Activated effector memory CD4-positive, alpha-beta T cell treated with Interleukin-2 at 50 U/mL for 16 hours (primary cell): ENCODE measurements at places on chromosomes 5 and 9.

DNA sequence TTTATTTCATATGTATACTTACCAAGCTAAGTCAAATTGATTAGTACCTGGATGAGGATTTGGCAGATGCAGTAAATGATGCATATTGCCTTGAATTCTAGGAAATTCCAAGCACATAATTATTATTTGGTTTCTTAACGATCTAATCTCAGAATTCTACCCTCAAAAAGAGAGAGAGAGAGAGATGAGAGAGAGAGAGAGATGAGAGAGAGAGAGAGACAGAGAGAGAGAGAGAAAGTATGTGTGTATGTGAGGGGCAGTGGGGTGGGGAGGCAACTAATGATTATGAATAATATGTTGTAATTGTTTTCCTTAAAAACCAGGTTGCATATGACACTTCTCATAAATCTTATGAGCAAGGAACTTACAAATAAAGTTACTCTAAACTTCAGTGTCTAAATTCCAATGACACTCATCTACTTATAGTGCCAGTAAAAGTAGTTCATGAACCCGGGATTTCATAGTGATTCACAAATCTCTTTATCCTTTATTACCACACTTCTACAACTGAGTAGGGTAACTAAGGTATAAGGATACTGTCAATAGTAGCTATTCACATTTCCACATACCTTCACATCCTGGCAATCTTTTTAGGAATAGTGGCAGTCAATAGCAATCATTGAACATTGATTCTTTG is 60.5 kb upstream of the EDIL3 start:
- no peak for DNase-seq

DNA sequence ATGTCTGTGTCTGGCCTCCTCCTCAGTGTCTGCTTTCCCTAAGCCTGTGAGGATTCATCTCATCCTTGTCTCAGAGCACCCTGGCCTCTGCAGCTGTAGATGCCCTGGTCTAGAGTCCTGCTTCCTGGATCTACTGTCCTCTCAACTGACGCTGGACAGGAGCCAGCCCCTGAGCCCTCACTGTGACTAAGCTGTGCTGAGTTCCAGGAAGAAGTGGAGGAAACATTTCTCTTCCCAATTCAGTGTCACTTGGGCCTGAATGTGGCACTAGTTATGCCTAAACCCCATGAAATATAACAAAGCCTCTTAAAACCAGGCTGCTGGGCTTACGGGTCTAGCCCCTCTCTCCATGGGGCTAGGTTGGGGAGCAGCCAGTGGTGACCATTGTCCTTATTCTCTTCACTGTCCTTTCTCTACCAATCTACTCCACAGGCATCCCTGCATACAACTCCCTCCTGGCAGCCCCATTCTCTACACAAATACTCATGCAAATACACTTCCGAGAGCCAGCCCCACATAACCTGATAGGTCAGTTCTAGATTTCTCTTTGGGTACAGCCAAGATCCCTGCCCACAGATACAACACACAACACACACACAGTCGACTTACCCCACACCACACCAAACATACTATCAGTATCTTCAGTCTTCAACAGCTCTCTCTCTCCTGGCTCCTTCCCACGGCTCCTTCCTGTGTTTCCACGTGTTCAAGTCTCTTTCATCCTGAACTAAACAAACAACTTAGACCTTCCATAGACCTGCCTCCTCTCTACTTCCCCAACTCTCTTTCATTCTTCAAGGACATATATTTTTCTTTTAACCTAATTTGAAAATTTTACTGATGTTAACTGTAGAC is 220.8 kb downstream of the SNX18 start:
- no peak for DNase-seq

GRCh38 chr5:176667637-176668036 is 20.4 kb downstream of the TSPAN17 start:
- DNase-seq = no peak

DNA sequence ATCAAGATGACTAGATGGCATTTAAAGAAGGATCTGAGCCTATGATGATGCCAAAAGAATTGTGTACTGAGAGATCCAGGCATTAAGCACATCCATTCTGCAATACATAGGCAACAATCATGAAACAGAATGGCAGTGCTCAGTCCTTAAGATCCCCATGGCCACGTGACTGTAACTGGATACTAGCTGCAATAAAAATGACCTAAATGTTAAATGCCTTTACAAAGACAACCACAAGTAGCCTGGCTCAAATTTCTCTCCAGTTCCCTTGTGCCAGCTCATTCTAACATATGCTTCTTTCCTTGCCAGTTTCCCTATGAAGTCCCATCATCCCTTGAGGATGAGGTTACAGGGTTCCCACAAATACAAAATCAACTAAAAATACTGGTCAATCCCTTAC is 148.3 kb upstream of the GHR start:
- DNase-seq = no peak

GRCh38 chr9:114002986-114003350 is 75.1 kb downstream of the AMBP start:
- no peak for DNase-seq

DNA sequence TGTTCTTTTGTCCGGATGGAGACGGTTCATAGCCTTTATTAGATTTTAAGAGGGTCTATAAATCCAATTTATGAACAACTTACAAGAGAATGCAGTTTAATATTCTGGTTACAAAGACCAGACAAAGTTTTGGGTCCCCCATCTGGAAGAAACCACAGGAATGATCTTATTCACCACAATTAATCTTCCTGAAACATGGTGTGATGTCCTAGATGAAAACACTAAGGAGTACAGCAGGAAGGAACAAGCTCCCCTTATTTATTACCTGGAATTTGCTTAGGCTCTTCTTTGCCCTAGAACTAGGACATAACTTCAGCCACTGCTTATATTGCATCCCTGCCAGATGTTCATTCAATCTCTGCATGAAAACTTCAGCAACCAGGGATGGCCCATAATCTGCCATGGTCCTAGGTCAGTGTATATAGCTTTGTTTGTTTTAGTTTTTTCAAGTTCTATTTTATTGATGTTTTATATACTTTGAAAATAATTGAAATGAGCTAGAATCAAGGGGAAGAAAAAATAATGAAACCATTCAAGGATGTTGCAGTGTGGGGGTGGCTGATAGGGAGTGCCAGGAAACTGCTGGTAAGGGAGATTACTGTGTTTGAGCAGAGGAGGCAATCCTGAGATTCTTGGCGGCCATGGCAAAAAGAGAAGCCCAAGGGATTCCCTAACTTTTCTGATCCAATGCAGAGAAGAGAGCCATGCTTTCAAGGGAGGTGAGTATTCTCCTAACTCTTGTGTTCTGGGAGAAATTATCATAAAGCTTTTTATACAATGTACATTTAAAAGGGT is 16.8 kb downstream of the TXNDC8 start:
- no peak for DNase-seq

GRCh38 chr9:98635374-98635773 is 73.4 kb downstream of the GABBR2 start:
- DNase-seq = no peak

DNA sequence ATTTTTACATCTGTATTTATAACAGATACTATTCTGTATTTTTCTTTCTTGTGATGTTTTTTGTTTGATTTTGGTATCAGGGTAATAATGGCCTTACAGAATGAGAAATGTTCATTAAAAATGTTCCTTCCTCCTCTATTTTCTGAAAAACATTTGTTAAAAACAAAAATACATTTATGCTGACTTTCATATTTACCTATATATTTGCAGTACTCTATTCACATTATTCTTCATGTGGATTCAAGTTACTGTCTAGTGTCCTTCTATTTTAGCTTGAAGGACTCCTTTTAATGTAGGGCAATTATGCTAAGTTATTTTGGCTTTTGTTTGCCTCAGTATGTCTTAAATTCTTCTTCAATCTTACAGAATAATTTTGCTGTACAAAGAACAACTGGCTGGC is 5.1 kb downstream of the CCDC112 start:
- DNase-seq = no peak

GRCh38 chr5:74085782-74086181 is 459.8 kb downstream of the ARHGEF28 start:
- DNase-seq = no peak

DNA sequence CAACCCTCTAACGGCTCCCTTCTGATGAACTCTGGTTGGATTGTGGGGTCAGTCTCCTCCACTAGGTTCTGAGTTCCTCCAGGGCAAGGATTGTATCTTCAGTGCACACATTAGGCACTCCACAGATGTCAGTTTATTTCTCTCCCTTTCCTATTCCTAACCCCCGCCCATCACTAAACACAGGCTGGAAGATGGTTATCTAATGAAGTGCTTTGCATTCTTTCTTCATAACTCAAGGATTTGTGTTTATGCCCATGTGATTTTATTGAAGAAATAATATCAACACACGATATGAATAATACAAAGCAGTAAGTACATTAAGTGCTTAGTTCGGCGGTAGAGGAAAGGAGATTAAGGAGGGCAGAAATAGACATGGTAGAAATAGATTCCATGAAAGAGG is 4.4 kb upstream of the CREBRF start:
- DNase-seq = no peak

GRCh38 chr5:157106630-157107461 is 2.0 kb downstream of the HAVCR2 start:
- DNase-seq = no peak

- DNase-seq = no peak
Observed at GRCh38 chr5:14445013-14445412, 136.6 kb upstream of the OTULINL start.

GRCh38 chr5:39055027-39055767 is 19.0 kb downstream of the RICTOR start:
- no peak for DNase-seq
